Stimulated activated CD4-positive, alpha-beta T cell treated with anti-CD3 and anti-CD28 coated beads, Interleukin-15, amount 100 ng/mL, for 1 hour (primary cell): ENCODE measurements at places on chromosomes 12 and 14.

DNA sequence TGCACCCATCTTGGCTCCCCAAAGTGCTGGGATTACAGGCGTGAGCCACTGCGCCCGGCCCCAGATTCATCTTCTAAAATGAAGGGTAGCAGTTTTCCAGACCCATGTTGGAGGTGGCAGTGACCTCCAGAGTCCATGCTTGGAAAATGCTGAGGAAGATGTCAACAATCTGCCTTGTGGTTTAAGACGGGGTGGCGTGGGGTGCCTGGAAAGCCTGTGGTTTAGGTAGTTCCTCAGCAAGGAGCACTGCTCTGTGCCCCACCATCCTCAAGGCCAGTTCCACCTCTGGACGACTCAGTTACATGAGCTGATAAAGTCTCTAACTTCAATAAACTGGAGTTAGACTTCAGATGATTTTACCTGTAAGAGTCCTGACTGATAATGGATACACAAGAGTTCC lies 48.6 kb downstream of the DRAM1 start:
- DNase-seq = no peak

- no peak for DNase-seq
These were observed 87.7 kb downstream of the GPR135 start for GRCh38 chr14:59377491-59377890.

- no peak for DNase-seq
These were observed 38.9 kb downstream of the DMAC2L start for GRCh38 chr14:50350975-50351374.

- no peak for DNase-seq
These were observed 18.6 kb upstream of the GARIN2 start for GRCh38 chr14:67170660-67171059.

DNA sequence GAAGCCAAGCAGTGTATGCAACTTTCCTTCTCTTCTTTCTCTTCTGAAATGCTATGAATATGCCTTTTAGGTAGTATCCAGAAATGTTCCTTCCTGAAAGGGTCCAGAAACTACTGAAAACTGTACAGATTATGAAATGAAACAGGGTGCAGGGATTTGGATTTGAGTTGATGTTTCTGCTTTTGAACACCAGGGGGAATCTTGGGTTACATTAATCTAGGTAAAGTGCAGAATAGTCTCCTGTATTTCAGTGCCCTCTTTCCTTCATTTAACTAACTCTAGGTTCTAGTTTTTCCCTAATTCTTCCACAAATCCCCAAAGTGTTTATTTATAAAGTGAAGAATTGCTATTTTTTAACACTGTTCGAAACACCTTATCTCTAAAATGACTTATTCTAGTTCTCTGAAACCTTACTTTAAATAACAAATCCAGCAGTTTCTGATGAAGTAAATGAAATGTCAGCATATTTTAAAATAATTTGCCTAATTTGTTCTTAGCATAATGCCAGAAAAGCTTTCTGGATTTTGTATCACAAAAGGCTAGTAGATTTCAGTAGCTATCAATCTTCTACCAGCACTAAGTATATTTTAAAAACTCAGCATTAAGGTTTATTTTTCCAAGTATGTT lies 111.9 kb downstream of the LRRK2 start:
- no peak for DNase-seq

DNA sequence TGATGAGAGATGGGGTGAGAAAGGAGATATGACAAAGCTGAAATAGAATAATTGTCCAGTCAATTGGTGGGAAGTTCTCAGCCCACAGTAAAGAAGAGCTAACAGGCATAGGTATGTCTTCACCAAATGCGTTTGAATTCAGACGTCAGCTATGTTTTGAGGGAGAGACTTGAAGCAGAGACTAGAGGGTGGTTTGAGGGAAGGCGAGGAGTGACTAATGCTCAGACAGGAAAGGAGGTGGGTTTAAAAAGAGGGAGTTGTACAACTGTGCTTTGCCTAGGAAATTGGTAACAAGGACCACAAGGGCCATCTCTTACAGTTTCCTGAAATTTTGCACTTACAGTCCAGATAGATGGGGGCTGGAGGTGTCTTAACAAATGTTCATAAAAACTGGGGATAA lies 6.4 kb downstream of the JKAMP start:
- no peak for DNase-seq

- DNase-seq = no peak
These were observed 74.3 kb downstream of the RFLNA start for GRCh38 chr12:124369055-124369826.

DNA sequence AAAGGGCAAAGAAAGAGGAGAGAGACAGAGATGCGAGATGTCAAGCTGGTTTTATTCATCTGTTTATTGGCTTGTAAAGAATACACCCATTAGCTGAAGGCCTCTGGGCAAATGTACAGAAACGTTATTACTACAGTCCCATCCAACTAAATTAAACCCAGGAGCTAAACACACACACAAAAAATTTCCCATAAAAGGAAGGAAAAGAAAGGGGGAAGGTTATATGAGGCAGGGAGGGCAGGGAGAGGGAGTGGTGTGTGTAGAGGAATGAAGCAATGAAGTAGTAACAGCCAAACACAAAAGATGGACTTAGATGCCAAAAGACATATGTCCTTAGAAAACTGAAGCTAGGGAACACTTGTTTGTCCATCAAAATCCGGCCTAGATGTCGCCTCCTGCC lies 3.1 kb upstream of the MFAP5 start:
- DNase-seq = no peak

DNA sequence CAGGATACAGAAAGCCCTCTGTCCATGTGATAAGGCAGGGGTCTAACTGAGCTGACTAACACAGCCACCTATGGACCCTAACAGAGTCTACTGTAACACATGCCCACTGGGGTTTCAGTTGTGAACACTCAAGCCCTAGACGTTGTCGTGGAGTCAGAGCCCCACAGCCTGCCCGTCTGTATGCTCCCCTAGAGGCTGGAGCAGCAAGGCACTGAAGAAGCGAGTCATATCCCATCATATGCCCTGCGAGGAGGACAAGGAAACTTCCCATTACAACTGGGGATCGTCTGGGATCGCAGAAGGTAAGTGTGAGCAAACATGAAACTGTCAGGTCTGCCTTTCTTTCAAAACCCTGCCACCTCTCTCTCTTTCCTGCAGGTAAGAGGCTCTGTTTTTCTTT lies 138.1 kb downstream of the GPR65 start:
- DNase-seq = no peak
